Spleen (tissue), 13 donors: ENCODE measurements at places on chromosomes 12 and 14. TPM values are rescaled to one million over a fixed set of nuclear protein-coding genes. Genes with fewer than 3 reads are reported as not detected.

DNA sequence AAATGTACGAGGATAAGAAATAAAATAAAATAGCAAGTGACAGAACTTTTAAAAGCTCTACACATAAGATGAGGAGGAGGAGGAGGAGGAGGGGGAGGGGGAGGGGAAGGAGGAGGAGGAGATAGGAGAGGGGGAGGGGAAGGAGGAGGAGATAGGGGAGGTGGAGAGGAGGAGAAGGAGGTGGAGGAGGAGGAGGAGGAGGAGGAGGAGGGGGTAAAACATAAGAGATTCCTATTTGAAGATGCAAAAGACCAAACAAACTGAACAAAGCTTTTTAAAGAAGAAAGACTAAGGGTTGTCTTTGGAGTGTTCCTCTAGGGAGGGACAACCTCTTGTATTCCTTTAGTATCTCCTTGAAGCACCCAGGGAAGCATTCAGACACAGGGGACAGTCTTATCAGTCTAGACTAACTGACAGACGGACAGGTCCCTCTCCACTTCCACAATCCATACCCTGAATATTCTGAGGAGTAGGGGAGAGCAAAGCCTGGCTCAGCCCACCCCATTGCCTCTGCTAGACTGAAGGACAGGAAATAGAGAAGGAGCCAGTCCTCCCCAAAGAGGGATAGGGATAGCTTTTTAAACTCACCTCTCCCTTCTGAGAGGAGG lies 12.9 kb downstream of the TC2N start:
- DNase-seq = no peak

DNA sequence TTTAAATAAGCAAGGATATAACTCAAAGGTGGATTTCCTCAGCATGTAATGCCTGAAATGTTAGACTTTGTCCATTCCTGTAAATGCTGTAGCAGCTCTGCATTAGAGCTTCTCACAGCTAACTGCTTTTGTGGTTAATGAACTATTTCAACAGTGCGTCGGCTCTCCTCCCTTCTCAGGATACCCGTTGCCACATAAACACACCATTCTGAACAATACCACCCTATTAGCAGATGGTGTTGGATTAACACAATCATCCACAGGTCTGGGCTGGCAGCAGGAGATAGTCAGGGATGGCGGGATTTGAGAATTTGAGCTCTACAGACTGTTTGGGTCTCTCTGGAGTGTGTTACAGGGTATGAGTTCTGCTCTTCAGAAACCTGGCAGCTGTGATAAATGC lies 33.5 kb upstream of the C12orf42 start:
- DNase-seq = no peak

VPS37B gene
- 29.6 TPM for polyA plus RNA-seq

SLC41A2 gene
- 1.5 TPM for polyA plus RNA-seq

- DNase-seq = no peak
Observed at GRCh38 chr12:109469517-109469916, 7.6 kb downstream of the KCTD10 start.

DNA sequence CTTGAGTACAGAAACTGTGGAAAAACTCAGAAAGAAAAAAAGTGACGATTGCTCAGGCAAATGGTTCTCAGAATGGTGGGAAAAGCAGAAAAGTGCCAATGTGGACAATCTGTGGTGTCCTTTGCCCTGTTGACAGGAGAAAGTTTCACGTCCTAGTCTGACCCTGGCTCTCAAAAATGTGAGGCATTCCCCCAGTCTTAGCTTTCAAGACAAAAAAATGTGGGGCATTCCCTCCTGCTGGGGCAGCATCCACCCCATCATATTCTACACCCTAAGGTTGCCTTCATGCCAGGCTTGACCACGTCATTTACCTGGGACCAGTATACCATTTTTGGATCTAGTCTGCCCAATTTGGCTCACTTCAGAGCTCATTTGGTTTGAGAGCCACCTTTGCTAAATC lies 20.7 kb upstream of the ANAPC7 start:
- no peak for DNase-seq

FLRT2 gene
- polyA plus RNA-seq = 7.8 TPM

TAS2R20 gene
- 0.32 TPM for polyA plus RNA-seq

PRB4 gene
- not detected for polyA plus RNA-seq

DNA sequence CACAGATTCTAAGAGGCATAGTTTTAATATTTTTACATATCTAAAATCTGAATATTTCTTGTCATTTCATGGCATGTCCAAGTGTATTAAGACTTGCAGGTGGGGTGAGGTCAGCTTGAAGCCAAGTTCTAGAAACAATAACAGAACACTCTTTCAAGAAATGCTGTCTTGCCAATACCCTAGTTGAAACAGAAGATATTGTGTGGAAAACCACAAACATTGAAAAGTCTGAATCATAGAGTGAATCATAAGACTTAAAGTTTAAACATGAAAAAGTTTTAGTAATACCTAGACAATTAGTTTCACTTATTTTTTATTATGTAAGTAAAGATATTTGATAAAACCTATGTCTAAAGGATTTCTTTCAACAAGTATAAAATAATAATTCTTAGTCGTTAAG lies 191.5 kb upstream of the CAND1 start:
- DNase-seq = no peak

CHGA gene
- 0.20 TPM for polyA plus RNA-seq

DNA sequence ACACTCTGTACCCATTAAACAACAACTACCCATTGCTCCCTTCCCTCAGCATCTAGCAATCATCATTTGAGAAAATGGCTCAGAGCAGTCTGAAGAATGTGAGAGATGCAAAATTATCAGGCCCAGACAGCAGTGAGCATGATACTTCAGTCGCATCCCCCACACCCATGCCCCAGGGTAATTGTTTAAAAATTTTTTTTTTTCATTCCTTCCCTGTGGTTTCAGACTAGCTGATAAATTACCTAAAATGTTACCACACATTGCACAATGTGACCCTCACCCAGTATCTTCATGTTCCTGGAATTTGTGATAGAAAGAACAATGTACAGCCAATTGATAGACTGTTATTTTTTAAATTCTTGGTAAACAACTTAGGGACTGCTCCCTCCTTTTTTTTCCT lies 11.3 kb upstream of the USP15 start:
- DNase-seq = no peak

INSM2 gene
- polyA plus RNA-seq = 0.03 TPM

GRCh38 chr14:52078095-52078531 lies 9.3 kb upstream of the NID2 start:
- DNase-seq = no peak

- DNase-seq = no peak
Observed at GRCh38 chr12:132675757-132676432, 11.2 kb downstream of the POLE start.

- peak; percentile 81 for DNase-seq
Observed at GRCh38 chr14:20469890-20470602, 840 bp downstream of the PNP start.

DNA sequence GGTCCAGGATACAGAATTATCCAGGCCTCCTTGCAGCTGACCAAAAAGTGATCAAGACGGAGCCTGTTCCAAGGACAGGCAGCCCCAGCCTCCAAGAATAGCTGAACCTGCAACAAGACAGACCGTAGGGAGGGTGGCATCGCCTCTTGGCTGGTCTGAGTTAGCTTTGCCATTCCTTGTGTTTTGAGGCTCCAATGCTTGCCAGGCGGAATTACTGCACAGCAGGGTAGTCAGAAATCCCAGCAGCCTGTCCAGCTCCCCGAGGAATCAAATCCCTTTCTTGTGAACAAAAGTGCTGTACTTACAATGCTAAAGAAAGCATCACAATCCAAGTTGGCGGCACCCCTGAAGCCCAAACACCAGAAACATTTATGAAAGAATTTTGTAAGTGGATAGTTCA lies 246.9 kb downstream of the TMEM132C start:
- DNase-seq = no peak

GRCh38 chr14:100822532-100823296 lies 3.2 kb upstream of the MEG3 start:
- no peak for DNase-seq

PTPRO gene
- 2.3 TPM for polyA plus RNA-seq

ANO2 gene
- 3.5 TPM for polyA plus RNA-seq
